A549 treated with dexamethasone at 1 μM for 4 hours (cell line): ENCODE measurements at places on chromosomes 16 and 17. TPM values are rescaled to one million over a fixed set of nuclear protein-coding genes. Genes with fewer than 3 reads are reported as not detected.

SDR42E2 gene
- not detected in 5 replicates for total RNA-seq

ADAM11 gene
- total RNA-seq: 1.2 to 2.2 TPM (median 1.9 TPM) in 5 replicates

OR1A1 gene
- total RNA-seq: not detected in 5 replicates

IL17C gene
- not detected in 5 replicates for total RNA-seq

MT1E gene
- not detected in 5 replicates for total RNA-seq

TBC1D3E gene
- not detected in 5 replicates for total RNA-seq

FTSJ3 gene
- total RNA-seq: 53.1 to 56.9 TPM (median 53.4 TPM) in 5 replicates

VAT1L gene
- 0.02 TPM in 2 of 5 replicates, not detected in the others for total RNA-seq

RNF222 gene
- not detected in 5 replicates for total RNA-seq

KRT36 gene
- total RNA-seq: 0.06 TPM in 1 of 5 replicates, not detected in the others

CDRT15L2 gene
- not detected in 5 replicates for total RNA-seq

PROCA1 gene
- total RNA-seq: 0.87 to 1.6 TPM (median 1.4 TPM) in 5 replicates
